ENCODE measurements at places on chromosomes 16 and 17.
A peak's percentile ranks its signal among the peaks of the same experiment; 100 is the strongest.

DNA sequence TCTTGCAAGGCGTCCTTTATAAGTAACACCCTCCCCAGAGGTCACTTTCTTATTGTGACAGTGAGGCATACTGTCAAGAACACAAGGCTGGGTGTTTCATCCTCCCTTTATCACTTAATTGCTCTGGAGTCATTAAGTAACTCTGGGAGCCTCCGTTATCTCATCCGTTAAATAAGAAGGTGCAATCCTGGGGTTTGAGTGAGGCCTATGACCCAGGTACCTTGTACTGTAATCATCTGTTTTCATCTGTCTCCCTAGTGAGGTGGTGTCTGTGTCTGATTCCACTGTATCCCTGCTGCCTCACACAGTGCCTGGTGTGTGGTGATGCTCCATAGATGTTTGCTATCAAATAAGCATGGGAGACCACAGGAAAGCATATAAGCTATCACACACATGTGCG lies 17.7 kb downstream of the TNS4 start:
- no peak for DNase-seq

DNA sequence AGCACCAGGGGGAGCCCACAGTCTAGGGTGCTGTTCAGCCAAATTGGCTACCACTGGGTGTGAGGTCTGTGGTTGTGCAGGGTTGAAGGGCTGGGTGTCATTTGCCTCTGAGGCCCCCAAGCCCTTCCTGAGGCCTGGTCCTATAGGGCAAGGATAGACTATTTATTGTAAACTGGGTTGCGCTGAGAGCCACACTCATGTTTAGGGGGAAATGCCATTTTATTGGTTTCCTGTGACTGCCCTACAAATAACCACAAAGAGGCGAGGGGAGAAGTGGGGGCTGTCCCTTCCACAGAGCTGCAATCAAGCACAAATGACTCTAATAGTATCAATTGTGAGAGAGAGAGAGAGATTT lies 3.6 kb upstream of the ZCCHC14 start:
- no peak for DNase-seq

DNA sequence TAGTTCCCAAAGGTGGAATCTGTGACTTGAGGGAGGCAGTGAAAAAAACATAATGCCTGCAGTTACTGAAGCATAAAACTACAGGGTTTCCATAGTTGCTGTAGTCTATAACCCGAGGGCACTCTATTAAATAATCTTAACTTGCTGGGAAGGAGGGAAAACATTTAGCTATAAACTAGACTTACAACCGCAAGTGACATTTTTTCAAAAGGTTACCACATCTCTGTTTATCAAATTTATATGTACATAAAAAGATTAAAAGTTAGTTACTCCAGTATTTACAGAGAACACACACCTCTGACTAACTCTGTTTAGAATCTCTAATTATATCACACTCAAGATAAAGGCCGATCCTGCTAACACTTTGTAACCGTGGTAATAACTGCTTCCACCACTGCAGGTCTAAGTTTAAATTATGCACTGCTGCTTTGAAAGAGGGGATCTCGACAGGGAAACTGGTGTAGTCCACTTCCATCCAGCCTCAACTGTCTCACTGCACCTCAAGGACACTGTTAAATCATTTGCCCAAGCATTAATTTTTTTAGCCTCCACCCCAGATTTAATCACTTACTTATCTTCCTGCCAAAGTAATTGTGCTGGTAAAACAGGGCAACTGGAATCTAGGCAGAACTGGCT lies 14.6 kb downstream of the KCNJ16 start:
- no peak for DNase-seq

DNA sequence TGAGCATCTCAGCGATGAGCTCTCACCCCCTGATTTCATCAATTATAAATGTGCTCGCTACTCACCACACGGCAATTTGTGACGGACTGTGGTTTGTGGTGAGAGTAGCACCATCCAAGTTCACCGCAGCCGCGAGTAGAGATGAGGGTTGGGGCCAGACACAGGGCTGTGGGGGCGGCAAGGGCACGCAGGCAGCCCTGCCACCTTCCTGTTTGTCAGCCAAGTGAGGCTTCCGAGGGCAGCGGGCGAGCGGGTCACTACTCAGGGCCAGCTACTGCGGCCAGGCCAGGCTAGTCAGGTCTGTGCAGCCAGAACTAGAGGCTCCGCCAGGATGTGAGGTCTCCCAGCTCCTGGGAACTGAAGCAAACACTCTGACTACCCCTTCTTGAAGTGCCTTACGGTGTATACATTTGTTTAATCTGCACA lies 39.6 kb upstream of the MEOX1 start:
- DNase-seq, result no peak

- peak; percentile 50 for DNase-seq
These were observed 28.8 kb downstream of the GINS2 start for GRCh38 chr16:85659805-85660511.

- DNase-seq, result no peak
These were observed 20.2 kb upstream of the ENDOV start for GRCh38 chr17:80394629-80395216.

- DNase-seq, result no peak
These were observed 669 bp downstream of the MIEF2 start for GRCh38 chr17:18261146-18261515.

GRCh38 chr17:8693328-8693727 lies 51.3 kb downstream of the CCDC42 start:
- DNase-seq, result no peak

DNA sequence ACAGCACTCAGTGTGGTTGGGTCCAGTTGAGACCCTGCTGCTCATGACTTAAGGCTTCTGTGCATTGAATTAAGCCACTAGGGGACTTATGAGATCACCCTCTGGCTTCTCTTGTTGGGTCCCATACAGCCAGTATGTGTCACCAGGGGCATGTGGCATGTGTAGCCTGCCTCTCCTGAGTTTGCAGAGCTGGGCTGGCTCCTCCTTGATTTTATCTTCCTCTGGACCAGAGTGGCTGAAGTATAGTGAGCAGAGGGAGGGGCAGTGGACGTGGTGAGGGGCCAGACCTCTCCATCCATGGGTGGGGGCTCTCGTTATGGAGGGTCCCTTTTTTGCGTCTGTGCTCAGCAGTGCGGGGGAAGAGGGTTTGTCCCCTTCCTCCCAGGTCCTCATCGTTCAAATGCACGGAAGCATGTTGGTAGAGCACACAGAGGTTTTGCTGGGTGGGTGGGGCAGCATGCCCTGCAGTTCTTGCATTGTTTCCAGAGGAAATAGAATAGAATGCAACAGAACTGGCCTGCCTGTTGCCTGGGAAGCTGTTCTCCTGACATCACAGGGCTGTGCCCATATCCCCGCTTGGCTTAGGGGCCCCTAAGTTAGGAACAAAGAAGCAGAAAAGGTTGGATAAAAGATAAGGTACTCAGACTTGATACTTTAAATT lies 77.4 kb downstream of the SPECC1 start:
- no peak for DNase-seq

GRCh38 chr16:19502395-19503131 lies 19.3 kb downstream of the GDE1 start:
- DNase-seq, result peak; percentile 85

GRCh38 chr17:38541281-38541680 lies 64.5 kb downstream of the SRCIN1 start:
- DNase-seq, result no peak

- no peak for DNase-seq
These were observed 45.2 kb downstream of the N4BP1 start for GRCh38 chr16:48564544-48565444.

DNA sequence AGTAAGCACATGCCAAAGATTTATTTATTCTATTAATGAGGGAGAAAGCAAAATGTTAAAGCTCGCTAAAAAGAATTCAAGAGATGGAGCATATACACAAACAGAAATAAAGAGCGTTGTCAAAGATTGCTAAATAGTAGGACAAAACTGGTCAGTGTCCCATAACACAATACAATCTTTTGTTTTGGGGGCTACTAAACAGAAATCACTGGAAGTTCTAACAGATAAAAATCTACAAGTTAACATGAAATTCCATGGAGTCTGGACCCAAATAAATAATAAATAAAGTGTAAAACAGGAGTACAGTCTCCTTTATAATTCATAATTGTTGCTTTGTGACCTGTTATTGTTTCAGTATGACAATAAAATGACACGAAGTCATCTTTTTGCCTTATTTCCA lies 115.2 kb upstream of the CNTNAP4 start:
- peak; percentile 86 for DNase-seq

- peak; percentile 24 for DNase-seq
These were observed 268.8 kb downstream of the SEC14L1 start for GRCh38 chr17:77409282-77410161.

GRCh38 chr16:68447653-68448359 lies 502 bp downstream of the SMPD3 start:
- DNase-seq, result no peak

DNA sequence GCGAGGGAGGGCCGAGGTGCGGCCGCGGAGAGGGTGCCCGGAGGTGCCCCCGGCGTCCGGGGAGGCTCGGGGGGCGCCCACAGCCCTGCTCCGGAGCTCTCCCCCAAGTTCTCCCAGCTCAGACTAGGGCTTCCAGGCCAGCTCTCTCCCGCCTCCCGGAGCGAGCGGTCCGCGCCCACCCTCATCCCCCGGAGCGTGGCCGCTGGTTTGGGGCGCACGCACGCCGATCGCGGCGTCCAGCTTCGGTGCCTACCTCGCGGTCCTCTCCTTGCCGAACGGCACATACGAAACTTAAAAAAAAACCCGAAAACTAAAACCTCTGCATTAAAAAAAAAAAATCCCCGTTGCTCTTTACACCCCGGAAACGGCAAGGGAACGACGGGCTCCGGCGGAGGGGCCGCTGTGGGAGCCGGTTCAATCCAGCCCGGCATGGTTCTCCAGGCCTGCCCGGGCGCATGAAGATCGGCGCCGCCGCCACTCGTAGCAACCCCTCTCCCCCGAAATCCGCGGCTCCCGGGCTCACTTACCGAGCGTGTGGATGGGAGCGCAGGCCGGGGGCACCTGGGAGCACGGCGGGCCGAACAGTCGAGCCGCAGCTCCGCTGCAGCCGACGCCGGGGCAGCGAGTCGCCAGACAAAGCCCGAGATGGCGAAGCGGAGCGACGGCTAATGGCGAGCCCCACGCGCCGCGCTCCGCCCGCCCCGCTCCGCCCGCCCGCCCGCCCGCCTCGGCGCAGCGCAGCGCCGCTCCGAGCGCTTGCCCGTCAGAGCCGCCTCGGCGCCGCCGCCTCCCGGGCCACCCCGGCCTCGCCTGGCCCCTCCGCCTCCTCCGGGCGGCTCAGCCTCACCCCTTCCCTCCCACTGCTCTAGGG lies 973 bp upstream of the UBTF start:
- DNase-seq, result no peak

- DNase-seq, result no peak
These were observed 11.7 kb upstream of the ZNF594 start for GRCh38 chr17:5203178-5203907.

DNA sequence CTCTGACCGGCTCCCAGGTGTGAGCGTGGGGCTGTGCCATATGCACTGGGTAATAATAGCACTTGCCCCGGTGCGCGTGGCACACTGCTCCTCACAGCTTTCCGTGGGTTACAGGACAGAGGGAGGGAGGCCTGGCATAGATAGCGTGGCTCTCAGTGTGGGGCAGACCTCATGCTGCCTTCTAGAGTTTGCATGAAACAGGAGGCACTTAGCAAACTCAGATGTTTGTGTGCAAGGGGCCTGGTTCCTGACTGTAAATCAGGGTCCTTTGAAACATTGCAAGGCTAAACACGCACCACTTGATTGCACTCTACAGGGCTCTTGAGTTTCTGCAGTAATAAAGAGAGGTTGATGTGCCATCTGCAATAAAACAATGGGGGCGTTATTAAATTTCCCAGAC lies 101.7 kb downstream of the RPTOR start:
- no peak for DNase-seq

DNA sequence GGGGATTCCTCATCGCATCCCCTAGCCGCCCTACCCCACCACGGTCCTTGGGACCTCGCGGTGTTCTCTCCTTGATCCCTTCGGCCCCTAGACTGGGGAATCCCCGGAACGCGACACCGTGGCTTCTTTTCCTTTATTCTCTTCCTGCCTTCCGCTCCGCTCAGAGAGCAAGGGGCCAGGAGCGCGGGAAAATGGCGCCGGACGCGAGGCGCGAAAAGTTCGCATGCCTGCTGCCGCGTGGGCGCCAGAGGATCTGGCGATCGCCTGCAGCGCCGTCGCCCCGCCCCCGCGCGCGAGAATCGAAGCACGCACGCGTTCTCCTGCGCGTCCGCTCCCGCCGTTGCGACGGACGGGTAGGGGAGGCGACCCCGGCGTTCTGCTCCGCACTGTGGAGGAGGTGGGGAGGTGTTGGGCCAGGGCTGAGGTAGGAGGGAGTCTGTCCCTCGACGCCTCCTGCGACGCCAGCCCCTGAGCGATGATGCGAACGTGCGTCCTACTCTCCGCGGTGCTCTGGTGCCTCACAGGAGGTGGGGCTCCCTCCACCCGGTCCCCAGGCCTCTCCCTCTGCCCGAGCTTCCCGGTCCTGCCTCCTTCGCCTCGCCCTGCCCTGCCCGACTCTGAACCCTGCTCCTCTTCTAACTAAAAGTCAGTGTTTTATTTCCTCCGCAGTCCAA lies at the start of gene ZPBP2:
Gene ZPBP2 (plus strand): TSS at position 323 of the 674 bp plus-strand sequence. CDS start 153 bp downstream, at position 476.
- DNase-seq, result no peak

DNA sequence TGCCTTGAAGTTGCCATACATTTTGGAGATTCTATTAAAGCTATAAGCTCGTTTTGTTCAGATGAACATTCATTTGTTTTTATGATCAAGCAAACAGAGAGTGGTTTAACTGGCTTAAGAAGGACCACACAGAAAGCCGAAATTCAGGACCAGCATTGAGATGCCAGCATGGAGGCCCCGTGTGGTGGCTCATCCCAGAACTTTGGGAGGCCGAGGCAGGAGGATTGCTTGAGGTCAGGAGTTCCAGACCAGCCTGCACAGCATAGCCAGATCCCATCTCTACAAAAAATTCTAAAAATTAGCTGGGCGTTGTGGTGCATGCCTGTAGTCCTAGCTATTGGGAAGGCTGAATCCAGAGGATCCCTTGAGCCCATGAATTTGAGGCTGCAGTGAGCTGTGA lies 45.9 kb upstream of the KIFC3 start:
- no peak for DNase-seq

DNA sequence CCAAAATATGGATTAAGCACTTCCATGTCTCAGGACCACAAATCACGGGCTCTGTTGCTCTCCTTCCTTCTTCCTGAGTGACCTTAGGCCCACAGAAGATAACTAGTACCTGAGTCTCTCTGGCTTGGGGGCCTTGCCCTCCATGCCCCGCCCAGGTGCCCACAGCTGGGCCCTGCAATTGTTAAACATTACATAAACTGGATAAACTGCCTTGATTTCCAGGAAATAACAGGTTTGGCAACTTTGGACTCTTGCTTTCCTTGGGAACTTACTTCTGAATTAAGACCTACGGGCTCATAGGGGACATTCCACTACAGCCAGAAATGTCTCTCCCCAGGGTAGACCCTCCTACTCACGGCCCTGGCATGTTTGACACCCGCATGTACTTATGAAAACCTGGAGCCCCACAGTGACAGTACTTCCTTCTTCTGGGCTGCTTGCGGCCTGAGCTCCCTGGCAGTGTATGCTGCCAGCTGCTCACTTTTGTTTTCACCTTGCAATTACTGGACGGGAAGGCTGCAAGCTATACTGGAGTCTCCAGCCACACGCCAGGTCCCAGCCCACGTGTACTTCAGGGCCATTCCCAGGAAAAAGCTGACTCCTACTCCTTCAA lies 2.3 kb upstream of the UBALD2 start:
- no peak for DNase-seq

GRCh38 chr16:27838536-27839175 lies 224.9 kb downstream of the GSG1L start:
- DNase-seq, result no peak
